CD4-positive, alpha-beta T cell treated with Interleukin-10 for 1 hour (primary cell): ENCODE measurements at places on chromosomes 1 and 21.

DNA sequence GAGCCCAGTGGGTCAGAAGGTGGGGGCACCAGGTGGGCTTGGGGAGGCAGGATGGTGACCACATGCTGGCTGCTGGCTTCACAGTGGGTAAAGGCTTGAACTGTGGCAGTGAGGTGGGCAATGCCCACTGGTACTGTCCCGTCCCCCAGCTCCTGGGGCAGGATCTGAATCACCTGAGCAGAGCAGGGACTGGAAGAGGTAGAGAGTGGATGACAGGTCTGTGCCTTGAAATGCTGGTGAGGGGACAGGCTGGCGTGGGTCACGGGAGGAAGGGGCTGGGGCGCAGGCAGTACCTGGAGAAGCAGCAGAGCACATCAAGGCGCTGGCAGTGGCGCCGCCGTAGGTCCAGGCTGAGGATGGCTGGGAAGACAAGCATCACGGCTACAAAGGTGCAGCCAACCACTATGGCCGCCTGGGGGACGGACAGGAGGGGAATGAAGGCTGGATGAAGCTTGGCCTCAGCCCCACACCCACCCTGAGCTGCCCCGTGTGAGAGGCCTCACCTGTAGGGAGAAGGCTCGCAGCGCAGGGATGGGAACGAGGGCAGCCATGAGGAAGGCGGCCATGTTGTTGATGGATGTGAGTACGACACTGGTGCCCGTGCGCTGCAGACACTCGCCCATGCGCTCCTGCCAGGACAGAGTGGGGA, 14.9 kb downstream of the PTCH2 start:
- DNase-seq = no peak

- DNase-seq = no peak
These were observed 612.2 kb downstream of the SMYD3 start for GRCh38 chr1:245894843-245895242.

DNA sequence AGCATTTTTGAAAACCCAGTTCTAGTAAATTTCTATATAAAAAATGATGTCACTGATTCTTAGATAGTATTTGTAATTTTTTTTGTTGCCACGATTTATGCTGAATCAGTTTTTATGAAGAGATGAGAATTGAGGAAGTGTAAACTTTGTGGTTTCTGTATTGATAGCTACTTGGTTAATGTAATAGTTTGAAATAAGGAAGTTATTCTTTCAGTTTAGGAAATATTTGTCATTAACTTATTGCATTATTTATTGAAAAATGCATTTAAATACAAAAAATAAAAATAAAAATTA, 97.8 kb downstream of the ZFYVE9 start:
- no peak for DNase-seq

DNA sequence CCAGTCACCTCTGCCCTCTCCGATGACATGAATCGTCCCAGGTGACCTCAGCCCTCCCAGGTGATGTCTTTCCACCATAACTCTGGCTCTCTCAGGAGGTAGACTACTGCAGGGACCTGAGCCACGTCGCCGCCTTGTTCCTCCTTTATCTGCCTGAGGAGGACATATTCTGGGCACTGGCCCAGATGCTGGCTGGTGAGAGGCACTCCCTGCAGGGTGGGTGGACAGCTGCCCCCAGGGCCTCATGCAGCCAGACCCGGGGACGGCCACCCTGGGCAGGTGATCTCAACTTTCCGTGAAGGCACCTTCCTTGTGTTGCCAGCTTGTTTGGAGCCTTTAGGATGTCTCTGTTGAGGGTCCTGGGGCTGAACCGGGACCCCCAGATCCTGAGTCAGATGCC, 13.9 kb upstream of the ZBTB17 start:
- DNase-seq = no peak

DNA sequence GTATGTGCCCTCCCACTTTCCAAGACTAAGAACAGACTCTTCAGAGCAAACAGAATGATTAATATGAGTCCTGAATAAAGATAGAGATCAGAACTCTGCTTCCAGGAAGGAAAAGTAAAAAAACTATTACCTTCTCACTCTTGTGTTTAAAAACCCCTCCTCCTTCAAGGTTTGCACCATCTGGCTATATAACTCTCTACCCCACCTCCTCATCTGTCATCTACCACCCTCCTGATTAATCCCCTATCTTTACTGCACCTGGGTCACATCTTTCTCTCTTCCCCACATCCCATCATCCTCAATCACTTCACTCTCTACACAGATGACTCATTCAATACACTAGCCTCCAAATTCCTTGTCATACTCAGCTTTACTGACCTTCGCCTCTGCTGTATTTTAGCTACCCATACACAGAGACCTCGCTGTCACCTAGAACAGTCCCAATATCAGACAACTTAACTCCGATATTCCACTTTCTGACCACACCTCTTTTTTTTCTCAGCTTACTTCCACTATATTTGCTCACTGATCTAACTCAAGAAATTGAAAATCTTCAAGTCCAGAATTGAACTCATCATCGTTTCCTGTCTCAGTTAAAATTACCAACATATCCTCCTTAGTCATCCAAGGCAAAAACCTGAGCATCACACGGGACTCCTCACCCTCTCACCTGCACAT, 3.7 kb downstream of the SCMH1 start:
- no peak for DNase-seq

DNA sequence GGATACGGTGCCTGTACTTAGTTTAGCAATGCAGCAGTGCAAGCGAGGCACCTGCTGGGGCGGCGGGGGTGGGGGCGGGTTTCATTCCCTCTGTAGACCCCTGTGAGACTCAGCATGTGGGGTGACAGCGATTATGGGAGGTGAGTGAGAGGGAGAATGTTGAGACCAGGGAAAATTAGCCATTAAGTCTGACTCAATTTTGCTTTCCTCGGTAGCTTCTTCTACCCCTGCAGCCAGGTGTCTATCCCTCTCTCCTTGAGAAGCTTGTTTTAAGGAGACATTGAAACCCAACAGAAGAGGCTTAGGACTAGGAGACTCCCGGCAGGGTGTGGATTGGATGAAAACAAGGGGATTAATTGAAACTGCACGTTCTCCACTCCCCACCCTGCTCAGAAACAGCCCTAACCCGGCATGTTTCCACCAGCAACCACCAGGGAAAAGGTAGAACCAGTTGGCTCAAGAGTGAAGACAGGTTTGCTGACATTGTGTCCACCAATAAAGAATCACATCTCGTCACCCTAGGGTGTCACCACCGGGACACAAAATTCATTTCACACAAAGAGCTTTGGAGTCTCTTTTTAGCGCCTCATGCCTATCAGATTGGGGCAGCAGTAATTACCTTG, 20.6 kb upstream of the ATF3 start:
- DNase-seq = no peak

GRCh38 chr1:31799196-31799894, 16.5 kb downstream of the SPOCD1 start:
- DNase-seq = no peak

DNA sequence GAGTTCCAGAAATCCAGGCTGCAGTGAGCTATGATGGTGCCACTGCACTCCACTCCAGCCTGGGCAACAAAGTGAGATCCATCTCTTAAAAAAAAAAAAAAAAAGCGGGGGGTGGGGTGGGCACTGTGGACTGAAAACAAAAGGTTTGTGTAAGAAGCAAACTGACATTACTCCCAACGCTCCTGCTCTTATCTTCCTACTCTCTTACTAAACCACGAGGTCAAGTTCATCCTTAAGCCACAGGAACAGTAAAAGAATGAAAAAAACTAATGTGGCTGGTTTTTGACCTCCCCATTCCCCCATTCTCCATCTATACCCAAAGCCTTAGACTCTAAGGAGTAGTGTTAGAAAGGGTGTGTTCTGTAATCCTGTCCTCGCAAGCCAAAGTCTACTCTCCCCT, 30.8 kb downstream of the TFAP2E start:
- DNase-seq = no peak

DNA sequence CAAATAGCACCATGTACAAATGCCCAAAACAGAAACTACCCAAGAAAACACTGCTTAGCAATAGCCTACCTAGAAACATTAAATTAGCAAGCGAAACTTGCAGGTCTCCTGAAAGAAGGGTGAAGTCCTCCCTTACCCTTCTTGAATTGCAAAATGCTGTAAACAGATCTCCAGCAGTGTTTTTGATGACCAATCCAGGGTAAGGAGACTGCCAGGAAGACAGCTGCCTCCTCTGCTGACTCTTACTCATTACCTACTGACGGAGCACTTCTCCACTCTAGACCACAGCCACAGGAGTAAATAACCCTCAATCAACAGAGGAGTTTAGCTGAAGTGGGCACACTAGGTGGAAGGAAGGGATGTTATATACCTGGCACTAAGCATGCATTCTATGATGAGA, 32.2 kb upstream of the GADD45A start:
- no peak for DNase-seq

GRCh38 chr1:192559115-192560006, 16.2 kb upstream of the RGS1 start:
- DNase-seq = no peak

GRCh38 chr1:167881786-167882185, 32.1 kb downstream of the ADCY10 start:
- DNase-seq = no peak

- no peak for DNase-seq
These were observed 13.0 kb upstream of the LTN1 start for GRCh38 chr21:29005696-29006095.
